CD4-positive, alpha-beta T cell treated with Interleukin-10 for 1 hour (primary cell): ENCODE measurements at places on chromosomes 1 and 21.

DNA sequence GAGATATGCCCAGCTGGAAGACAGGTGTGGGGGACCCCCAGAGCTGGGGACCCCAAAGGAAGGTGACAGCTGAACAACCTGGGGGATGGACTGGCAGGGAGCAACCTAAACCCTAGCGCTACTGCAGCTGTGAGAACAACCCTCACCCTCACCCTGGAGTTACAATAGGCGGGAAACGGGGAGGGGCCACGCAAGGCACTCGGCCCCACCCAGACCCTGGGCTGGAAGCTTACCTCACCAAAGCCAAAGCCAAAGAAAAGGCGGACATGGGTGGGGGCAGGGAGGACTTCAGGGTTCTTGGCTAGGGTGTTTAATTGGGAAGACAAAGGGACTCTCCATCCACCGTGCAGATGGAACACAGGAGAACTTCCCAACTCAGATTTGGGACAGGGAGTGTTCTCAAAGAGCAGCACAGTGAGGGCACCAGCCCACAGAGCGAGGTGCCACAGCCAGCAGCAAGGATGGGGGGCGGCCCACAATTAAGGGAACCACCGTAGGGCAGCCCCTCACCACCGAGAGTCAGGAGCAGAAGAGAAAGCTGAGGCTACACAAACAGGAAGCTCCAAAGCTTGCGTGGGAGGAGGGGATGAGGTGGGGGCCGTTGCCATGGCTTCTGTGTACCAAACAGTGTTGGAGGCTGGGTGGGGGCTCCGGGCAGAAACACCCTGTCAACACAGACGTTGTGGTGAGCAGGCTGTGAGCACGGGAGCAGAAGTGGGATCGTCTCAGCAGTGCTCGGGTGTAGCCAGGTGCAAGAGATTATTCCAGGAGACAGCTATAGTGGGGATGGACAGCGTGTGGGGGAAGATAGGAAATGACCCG is 1.9 kb downstream of the TAGLN2 start:
- peak; percentile 96 for DNase-seq

GRCh38 chr1:21937034-21937371 is at the start of gene HSPG2:
Gene HSPG2 (minus strand): TSS chr1:21937310. CDS start chr1:21937217, 93 bp downstream.
- DNase-seq, result no peak

DNA sequence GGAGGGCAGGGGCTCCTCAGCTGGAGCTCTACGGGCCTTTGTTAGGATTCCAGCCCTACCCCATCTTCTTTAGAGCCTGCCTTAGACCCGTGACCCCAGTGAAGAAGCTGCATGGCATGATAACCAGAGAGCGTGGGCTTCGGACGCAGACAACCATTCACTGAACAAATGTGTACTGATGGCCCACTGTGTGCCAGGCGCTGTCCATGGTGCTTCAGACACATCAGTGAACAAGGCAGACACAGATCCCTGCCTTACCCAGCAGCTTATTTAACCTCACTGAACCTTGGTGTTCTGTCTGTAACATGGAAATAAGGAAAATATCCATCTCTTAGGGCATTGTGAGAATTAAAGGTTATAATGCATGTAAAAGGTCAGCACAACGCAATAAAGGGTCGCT is 9.5 kb downstream of the CHIT1 start:
- no peak for DNase-seq

- DNase-seq, result no peak
Observed at GRCh38 chr1:38942664-38943428, 1.2 kb upstream of the RHBDL2 start.

GRCh38 chr1:89822999-89823628 is 2.3 kb downstream of the LRRC8D start:
- DNase-seq, result no peak
